Stimulated activated CD4-positive, alpha-beta T cell treated with anti-CD3 and anti-CD28 coated beads, TNF-alpha, amount 100 ng/mL, for 24 hours (primary cell): ENCODE measurements at places on chromosomes 12 and 14.

- no peak for DNase-seq
Measured at GRCh38 chr12:67034110-67034879, 234.9 kb upstream of the CAND1 start.

DNA sequence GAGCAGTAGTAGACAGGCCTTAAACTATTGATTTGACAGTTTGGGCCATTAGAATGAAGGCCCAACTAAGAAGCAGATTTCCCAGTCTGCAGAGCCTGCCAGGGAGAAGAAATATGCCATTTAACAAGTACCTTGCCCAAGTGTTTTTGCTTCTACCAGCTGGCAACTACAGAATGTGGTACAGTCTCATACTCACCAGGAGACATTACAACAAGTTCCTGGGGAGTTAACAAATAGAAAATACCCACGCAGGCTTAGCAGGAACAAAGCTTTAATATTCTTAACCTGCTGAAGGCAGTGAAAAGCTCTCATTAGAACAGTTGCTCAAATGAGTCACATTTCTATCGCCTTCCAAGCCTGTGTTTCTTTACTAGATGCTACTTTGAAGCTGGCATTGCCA, 241.0 kb downstream of the TMEM117 start:
- DNase-seq: no peak

DNA sequence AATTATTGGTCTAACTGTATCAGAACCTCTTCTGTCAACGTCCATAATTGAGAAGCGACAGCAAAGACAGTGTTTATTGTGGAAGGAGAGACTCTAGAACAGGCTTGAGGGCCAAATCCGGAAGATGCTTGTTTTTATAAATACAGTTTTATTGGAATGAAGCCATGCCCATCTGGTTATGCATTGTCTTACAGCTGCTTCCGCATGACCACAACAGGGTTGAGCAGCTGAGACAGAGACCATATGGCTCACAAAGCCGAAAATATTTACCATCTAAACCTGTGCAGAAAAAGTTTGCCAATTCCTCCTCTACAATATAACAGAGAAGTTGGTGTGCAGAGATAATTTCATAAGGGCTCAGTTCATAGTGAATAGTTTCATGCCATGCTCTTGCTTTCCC, 24.5 kb downstream of the PRKAB1 start:
- no peak for DNase-seq

DNA sequence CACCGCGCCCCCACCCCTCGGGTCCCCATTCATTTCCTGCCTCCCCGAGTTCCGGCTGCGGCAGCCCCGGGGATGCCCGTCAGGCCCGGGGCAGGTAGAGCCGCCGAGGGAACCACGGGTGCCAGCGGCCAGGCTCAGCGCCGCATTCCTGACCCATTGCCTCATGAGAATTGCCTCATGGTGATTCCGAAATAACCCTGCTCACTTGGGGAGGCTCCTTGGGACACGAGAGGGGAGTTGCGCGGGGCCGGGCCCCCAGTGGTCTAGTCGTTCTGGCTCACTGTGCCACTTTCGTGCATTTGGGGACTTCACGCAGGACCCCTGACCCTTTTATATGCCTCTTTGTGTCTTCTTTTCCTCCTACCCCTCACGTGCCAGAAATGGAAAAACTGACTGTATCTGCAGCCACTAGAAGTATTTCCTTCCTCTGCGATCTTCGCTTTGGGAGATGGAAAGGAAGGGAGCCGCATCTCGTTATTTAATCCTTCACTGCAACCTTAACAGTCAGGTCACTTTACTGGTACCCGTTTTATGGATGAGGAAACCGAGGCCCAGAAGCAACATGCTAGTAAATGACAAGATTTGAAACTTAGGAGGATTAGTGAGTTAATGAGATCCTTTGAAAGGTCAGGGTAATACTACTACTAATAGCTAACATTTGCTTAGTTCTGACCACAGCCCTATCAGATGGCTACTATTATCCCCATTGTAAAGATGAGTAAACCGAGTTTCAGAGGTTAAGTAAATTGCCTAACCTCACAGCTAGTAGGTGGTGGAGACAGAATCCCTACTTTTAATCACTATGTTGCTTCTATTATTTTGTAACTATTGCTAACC, 768 bp downstream of the PTPN11 start:
- no peak for DNase-seq

GRCh38 chr12:107322063-107322462, 228.7 kb upstream of the CRY1 start:
- DNase-seq: peak; percentile 44

GRCh38 chr12:25884920-25885234, 73.6 kb upstream of the RASSF8 start:
- no peak for DNase-seq

DNA sequence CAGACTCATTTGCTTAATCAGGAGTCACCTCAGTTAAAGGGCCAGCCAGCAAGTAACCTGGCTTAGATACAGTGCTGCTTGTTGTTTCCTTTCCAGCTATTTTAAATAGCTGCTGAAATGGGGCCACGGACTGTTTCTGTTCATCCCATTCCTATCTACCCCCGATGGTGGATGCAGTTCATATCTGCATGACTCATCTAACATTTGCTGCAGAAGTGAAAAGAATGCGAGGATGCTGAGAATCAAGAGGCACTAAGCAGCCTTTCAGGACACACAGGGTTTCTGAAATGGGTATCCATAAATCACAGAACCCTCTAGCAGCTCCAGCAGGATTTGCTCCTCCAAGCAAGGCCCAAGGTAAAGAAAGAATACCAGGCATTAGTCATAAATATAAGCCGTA, 60.2 kb upstream of the RTRAF start:
- DNase-seq: no peak

DNA sequence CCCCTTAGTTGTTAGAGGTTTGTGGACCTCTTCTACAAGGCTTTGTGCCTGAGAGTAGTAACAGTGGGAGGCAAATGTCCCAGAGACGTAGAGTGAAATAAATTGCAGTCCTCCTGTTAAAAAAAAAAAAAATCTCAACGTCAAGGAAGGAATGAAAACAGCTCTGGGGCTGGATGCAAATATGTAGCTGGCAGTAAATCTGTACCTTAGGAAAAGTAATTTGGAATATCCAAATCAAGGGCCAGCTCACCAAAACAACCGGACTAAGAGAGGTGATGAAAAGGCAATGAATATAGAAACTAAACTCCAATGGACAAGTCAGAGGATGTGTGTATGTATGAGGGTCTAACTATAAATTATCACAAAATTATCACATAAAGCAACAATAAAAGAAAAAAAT, 27.0 kb downstream of the SINHCAF start:
- no peak for DNase-seq

DNA sequence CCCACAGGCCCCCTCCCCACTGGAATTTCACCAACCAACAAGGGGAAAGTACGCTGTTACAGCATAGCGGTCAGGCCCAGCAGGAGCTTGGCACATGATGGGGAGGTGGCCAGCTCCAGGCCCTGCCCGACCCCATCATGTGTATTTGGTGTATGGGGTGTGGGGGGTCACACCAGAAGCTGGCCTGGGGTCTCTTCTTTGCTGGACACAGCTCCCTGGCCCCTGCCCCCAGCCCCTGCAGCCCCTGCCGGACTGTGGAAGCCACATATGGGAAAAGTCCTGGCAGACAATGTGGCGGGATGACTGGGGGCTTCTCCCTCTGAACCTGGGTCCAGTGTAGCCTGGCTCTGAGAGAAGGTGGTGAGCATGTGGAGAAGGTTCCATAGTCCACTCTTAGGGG, 12.4 kb downstream of the NGB start:
- no peak for DNase-seq

- no peak for DNase-seq
Measured at GRCh38 chr14:29709490-29709889, 218.2 kb downstream of the PRKD1 start.

DNA sequence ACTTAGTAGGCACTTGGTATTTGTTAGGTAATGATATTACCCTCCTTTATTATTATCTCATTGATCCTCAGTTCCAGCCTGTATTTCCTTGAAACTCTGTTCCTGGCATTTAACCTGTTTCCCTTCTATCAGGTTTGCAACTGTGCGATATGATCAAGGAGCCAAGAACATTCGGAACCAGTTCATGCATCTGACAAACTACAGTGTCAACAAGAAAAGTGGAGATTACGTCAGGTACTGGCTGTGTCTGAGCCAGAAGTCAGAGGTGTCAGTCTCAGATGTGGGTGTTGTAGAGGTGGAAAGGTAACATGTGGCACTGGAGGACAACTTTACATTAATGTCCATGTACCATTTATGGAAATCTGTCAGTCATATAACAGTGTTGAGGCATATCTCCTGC, 56.7 kb downstream of the TTLL5 start:
- DNase-seq: no peak

- DNase-seq: no peak
Measured at GRCh38 chr12:79938843-79939242, 3.9 kb upstream of the PPP1R12A start.

DNA sequence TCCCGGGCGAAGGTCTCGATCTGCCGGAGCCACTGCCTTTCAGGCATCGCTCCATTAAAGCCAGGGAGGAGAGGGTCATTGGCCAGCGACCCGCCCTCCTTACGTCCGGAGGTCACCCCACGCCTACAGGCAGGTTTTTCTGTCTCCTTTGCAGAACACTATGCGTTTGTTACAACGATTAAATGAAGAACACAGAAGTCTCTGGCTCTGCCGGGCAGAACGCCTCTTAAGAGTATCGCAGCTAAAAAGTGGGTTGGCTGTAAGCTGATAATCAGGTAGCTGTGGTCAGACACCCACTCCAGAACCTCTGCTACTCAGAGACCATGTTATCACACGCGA, 15.0 kb downstream of the OTX2 start:
- no peak for DNase-seq

- no peak for DNase-seq
Measured at GRCh38 chr12:105998561-105998960, 140.2 kb downstream of the NUAK1 start.

- no peak for DNase-seq
Measured at GRCh38 chr12:1297206-1297605, 297.2 kb downstream of the FBXL14 start.

- no peak for DNase-seq
Measured at GRCh38 chr12:106227641-106228319, 20.0 kb downstream of the CKAP4 start.

DNA sequence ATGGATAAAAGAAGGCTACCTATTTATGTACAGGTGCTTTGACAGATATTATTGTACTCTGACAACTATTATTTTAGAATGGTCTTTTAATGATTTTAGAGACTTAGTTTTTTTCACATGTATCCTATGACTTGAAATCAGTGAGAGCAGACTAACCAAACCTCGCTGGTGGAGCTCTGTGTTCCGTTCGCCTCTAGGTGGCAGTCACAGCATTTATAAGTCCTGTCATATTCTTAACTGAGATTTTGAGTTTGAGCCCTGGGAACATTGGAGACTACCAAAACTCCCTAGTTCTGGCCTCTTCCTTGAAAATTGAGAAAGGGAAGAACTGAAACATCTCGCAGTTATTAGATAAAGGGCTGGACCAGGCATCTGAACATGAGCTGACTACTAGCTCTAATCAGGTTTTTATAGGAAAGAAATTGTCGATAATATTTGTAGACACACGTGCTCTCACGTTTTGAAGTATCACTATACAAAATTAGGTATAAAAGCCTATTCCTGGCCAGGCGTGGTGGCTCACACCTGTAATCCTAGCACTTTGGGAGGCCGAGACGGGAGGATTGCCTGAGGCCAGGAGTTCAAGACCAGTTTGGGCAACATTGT, 48.3 kb downstream of the TTLL5 start:
- DNase-seq: peak; percentile 42

GRCh38 chr12:94982456-94982855, 21.0 kb downstream of the NDUFA12 start:
- no peak for DNase-seq

- no peak for DNase-seq
Measured at GRCh38 chr12:131975228-131975627, 25.5 kb downstream of the EP400 start.

GRCh38 chr12:41242603-41243002, 54.5 kb downstream of the PDZRN4 start:
- DNase-seq: no peak

GRCh38 chr12:48156652-48157017, 680 bp downstream of the ASB8 start:
- no peak for DNase-seq

GRCh38 chr14:104700747-104701217, 11.4 kb downstream of the INF2 start:
- DNase-seq: no peak

- DNase-seq: no peak
Measured at GRCh38 chr14:24995016-24995415, 54.9 kb downstream of the STXBP6 start.

GRCh38 chr14:101233021-101233366, 328.3 kb upstream of the DIO3 start:
- DNase-seq: no peak

DNA sequence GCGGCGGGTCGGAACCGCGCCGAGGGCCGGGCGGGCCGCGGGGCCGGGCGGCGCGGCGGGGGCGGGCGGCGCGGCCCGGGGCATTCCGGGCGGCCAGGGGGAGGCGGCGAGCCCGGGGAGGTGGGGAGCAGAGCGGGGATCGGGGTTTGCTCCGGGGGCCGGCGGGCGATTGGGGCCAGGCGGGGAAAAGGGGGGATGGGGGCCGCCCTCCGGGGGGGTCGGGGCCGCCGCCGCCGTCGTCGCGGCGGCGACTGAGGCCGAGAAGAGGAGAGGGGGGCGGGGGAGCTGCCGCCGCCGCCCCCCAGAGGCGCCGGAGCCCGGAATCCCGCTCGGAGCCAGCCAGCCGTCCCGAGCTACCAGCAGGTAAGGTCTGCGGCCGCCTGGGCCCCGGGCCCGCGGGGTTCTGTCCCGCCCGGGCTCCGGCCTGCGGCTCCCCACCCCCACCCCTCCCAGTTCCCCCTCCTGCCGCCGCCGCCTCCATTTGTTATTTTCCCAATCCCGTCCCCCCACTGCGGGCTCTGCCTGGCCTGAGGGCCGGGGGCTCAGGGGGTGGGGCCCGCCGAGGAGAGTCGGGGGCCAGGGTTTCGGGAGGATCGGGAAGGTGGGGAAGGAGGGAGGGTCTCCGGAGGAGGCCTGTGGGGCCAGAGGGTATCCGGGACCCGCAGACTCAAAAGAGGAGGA, 403 bp downstream of the ATN1 start:
- DNase-seq: no peak

GRCh38 chr12:11555743-11556625, 93.5 kb upstream of the ETV6 start:
- no peak for DNase-seq

GRCh38 chr14:53663709-53664108, 292.9 kb downstream of the BMP4 start:
- no peak for DNase-seq

- no peak for DNase-seq
Measured at GRCh38 chr12:104276273-104277131, 27.0 kb upstream of the EID3 start.

GRCh38 chr12:84069198-84069597, 843.4 kb downstream of the SLC6A15 start:
- DNase-seq: no peak

DNA sequence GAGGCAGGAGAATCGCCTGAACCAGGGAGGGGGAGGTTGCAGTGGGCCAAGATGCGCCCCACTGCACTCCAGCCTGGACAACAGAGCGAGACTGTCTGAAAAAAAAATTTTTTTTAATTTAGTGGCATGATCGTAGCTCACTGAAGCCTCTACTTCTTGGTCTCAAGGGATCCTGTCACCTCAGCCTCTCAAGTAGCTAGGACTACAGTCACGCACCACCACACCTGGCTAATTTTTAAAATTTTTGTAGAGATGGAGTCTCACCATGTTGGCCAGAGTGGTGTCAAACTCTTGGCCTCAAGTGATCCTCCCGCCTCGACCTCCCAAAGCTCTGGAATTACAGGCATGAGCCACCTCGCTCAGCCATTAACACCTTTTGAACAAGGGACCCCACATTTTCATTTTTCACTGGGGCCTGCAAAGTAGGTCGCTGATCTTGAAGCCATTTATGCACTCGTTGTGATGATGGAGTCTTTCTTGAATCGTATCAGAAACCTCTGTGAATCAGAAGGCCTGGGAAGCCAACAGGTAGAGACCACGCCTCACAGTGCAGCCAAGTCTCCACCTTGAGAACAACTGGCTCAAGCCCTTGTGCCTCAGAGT, 5.9 kb downstream of the HCAR1 start:
- DNase-seq: no peak
